ENCODE measurements at places on chromosomes 13 and 19.

- DNase-seq = no peak
These were observed 367.0 kb downstream of the MYO16 start for GRCh38 chr13:108996430-108996829.

- no peak for DNase-seq
These were observed 246.6 kb downstream of the NHLRC3 start for GRCh38 chr13:39284801-39285388.

DNA sequence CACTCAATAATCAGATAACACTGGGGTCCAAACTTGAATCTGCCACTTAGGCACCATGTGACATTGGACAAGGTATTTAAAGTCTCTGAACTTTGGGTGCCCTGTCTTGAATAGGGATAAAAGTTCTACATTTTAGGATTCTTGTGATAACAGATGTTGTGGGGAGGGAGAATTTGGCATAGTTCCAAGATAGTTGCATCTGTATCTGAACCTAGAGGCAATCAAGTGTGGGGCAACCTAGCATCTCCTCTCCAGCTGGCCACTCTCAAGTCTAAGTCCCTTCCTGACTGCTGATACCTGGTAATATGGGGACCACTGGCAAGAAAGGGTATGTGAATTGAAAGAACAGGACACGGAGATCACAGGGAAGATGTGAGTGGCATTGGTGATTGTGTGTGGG is 256.1 kb downstream of the FOXO1 start:
- no peak for DNase-seq

GRCh38 chr13:22839603-22840530 is 340.9 kb upstream of the SGCG start:
- no peak for DNase-seq

- DNase-seq = no peak
These were observed 3.7 kb downstream of the KLK10 start for GRCh38 chr19:51015691-51016267.

Data from NCI-H748 treated with DMSO at 0.1 percent for 48 hours (cell line).